BE2C (cell line): ENCODE measurements at places on chromosomes 16 and 17.
A peak's percentile ranks its signal among the peaks of the same experiment; 100 is the strongest.

GRCh38 chr16:3461151-3461550, 17.7 kb downstream of the NAA60 start:
- DNase-seq, result no peak

- DNase-seq, result no peak
Measured at GRCh38 chr17:3655766-3656165, 12.6 kb downstream of the TAX1BP3 start.

GRCh38 chr16:71460941-71461340, 1.1 kb downstream of the ZNF23 start:
- DNase-seq, result no peak

DNA sequence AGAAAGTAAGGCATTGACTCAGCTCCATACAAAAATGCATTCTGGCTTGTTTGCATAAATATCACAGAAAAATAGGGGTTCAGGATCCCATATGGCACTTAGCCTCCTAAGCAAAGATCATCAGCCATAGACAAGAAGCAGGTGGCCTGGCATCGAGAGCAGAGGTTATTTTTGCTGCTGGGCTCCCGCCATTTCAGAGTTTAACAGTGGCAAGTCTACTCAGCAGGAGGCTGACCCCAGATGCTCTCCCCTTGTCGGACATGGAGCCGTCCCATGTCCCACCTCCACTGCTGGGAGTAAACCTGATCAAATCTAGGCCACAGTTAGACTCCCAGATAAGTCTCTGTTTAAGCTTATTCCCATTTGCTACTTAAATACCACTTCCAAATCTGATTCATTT, 269.1 kb downstream of the FTO start:
- no peak for DNase-seq

GRCh38 chr17:43467981-43468581, 15.7 kb upstream of the DHX8 start:
- DNase-seq, result no peak

- DNase-seq, result no peak
Measured at GRCh38 chr16:54454616-54455015, 168.0 kb upstream of the IRX3 start.

- DNase-seq, result no peak
Measured at GRCh38 chr17:15456972-15457722, 10.3 kb downstream of the CDRT4 start.

DNA sequence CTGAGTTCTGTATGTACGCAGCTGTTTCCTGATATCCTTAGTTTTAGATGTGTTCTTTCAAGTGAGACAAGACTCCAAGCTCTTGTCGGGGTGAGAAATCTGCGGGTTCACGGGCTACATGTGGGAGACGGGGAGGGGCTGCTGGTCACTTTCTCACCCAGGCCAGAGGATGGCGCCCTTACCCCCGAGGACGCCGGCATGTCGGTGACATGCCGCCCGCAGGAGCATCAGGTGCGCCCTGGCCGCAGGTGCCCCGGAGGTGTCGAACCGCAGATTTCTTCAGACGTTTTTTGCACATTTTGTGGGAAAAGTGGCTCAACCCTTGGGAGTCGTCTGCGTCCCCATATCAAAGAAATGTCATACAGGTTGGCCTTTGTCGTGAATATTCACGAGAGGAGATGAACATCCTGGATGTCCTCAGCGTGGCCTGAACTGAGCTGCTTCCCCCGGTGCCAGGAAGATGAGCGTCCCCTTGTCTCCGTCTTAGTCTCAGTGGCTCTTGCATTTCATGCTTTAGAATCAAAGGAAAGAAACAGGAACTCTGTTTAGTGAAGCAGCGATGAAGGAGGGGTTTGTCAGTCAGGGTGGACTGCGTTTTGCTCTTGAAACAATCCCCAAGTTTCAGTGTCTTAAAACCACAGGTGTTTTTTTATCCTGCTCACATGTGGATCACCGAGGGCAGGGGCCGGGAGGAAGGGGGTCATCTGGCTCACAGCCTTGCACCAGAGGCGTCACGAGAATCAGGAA, 75.4 kb upstream of the ZNF750 start:
- DNase-seq, result no peak

GRCh38 chr17:28547096-28547622, 5.3 kb downstream of the UNC119 start:
- no peak for DNase-seq

DNA sequence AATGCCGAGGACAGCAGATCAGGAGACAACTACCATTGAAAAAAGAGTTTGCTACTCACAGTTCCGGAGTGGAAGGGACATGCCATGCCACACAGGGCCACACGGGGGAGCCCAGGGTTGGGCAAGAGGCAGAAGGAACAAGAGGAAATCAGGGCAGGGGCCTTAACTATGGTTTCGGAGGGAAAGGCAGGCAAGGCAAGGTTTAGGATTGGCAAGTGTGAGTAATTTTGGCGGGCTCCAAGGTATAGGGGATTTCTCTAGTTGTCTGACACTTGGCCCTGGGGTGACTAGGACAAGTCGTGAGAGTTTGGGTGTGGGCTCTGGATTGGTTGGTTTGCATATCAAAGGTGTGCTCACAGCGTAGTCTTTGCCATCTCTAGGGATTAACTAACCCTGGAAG, 27.0 kb upstream of the NTN1 start:
- DNase-seq, result peak; percentile 54

DNA sequence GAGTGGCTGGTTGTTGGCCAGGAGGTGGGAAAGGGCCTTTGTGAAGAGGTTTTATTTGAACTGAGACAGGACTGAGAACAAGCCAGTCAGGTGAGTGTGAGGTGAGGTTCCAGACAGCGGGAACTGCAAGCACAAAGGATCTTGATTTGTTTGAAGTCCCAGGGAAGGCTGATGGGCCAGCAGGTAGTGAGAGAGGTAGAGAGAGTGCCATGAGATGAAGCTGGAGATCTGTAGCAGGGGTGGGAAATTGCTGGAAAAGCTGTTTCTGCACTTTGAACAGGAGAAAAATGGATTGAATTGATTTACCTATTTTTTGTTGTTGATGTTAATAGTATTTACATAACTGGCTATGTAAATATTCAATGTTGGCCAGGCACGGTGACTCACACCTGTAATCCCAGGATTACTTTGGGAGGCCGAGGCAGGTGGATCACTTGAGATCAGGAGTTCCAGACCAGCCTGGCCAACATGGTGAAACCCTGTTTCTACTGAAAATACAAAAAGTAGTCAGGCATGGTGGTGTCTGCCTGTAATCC, 7.7 kb upstream of the DCTPP1 start:
- DNase-seq, result no peak

- no peak for DNase-seq
Measured at GRCh38 chr17:20989481-20989880, 53.3 kb downstream of the USP22 start.

GRCh38 chr17:56257075-56257474, 103.8 kb downstream of the ANKFN1 start:
- no peak for DNase-seq

DNA sequence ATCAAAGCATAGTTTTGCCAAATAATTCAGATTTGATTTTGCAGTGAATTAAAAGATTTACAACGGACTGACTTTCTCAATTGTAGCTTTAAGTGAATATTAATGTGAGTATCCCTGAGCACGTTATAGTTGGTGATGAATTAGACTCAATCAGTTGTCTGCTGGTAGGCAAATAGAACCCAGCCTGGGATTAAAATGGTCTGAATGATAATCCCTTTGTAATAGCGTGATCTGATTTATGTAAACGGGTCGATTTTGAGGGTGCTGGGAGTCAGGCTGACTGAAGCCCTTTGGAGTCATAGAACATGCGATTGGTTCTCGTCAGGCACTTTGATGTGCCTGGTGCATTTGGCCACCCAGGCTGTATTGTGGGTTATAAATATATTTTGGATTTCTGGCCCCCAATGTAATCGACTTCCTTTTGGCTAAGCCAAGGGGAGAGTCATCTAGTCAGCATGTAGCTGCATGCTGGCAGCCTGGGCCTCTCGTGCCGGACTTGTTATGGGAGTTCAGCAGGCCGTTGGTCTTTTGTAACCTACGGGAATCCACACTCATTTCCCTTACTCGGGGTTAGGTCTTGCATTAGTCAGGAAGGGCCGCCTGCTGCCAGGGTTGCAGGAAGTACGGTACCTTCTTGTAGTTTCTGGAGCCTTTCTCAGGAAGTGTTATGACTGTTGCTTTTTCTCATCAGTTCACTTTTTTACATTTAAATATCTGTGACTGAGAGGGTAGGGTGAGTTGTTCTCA, 5.4 kb downstream of the PGS1 start:
- DNase-seq, result no peak
